EH (cell line): ENCODE measurements at places on chromosomes 12 and 14.

GRCh38 chr12:124829008-124829707 is 34.5 kb downstream of the SCARB1 start:
- DNase-seq, result peak; percentile 98

DNA sequence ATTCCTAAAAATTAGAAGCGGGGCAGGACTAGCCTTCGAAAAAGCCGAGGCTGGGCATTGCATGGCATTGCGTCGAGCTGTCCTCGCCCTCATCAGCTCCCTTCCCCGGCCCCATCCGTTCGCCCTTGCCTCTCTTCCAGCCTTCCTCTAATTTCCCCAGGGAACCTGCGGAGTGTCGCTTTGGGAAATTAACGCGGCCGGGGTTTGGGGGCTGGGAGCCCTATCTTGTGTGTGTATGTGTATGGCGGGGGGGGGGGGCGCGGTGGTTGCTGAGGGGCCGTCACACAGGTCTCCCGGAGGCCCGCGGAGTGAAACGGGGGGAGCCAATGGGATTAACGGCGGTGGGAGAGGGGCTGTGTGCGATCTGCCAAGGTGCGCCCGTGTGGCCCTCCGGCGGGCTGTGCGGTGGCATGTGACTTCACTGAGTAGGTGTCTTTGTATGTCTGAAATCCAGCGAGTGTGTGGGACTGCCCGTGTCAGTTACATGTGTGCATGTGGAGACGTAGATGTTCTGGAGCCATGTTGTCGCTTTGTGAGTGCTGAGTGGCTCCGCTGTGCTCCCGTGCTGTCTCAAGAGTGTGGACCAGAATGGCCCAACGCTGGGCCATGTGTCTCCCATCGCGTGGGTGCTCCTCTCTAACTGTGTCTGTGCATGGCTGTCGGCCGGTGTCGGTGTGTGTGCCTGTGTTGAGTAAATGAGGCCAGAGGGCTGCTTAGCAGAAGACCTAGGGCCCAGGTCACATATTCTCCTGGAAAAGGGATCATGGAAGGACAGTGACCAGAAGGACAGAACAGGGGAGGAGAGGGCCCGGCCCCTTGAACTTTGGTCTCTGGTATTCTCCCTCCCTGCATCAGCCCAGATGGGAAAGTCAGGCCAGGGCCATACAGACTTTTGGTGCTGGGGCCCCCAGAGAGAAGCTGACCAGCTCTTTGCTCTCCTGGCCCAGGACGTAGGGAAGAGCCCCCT is 1.5 kb downstream of the PTMS start:
- DNase-seq, result peak; percentile 48

DNA sequence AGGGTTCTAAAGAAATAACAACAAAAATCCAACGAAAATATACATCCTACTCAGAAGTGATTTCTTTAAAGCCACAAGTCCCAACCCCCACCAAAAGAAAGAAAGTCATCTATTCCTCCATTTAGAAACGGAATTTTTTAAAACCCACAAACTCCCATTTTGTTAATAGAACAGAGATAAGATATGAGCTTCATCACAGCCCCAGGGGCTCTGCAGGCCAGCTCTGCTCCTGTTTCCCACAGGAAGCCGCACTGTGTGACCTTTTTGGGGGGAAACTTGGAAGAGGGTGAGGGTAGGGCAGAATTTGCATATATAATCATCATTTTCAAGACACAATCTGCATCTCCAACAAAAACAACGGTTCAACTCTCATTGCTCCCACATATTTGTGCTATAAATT is 2.8 kb downstream of the FBXL14 start:
- peak; percentile 67 for DNase-seq

GRCh38 chr12:54437243-54437642 is 18.2 kb upstream of the ITGA5 start:
- no peak for DNase-seq

GRCh38 chr12:90250042-90250441 is 541.4 kb upstream of the ATP2B1 start:
- no peak for DNase-seq

- peak; percentile 15 for DNase-seq
These were observed 235.5 kb upstream of the NPAS3 start for GRCh38 chr14:32703183-32703621.

DNA sequence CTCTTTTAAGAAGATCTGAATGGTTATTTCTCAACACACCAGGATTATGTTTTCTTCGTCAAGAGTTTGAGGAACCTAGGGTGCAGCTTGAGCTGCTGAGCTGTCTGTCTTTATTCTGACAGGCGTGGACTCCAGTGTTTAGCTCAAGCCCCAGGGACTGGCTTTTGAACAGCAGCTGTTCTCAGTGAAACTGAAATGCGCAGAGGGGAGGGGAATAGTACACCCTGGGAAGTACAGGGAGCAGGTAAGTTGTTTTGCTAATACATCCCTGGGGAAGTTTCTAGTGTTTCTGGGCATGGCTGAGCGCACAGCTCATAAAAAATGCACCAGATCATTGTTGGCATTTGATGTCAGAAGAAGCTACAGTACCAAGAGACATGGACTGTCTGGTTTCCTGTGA is 659.8 kb downstream of the DIO2 start:
- no peak for DNase-seq

GRCh38 chr14:44383636-44384035 is 123.4 kb downstream of the FSCB start:
- DNase-seq, result no peak

DNA sequence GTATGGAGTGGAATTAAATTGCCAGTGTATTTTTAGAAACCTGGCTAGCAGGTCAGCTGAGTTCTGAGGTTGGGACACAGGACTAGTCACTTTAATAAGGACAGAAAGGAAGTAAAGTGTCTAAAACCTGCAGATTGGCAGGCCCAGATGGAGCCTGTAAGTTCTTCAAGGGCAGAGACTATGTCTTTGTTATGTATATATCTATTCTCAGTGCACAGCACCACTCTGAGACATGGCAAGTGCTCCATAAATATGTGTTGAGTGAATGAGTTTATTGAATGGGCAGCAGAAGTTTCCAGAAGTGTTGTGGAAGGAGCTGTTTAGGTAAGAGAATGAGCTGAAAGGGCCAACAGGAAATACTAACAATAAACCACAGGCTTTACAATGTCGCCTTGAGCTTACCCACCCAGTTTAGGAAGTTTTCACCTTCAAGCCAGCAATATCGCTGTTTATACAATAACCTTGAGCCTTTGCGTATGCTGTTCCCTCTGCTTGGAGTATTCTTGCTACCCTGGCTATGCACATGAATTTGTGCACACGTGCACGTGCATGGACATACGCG is 109.5 kb upstream of the TMPO start:
- no peak for DNase-seq

DNA sequence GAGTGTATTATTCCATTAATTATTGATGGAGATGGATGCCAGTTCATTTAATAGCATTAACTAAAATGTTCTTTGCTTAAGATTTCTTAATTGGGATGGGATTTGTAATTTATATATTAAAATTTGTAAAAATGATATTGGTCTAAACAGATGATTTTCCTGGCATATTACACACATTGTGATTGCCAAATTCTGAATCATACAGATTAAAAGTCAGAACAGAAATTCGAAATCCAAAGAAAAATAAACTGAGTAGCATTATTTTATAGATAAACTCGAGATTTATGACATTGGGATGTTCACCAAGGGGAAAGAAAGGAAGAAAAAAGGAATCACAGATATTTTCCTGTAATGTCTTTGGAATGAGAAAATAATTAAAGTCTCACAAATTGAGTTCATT is 481.1 kb downstream of the CCER1 start:
- DNase-seq, result no peak

DNA sequence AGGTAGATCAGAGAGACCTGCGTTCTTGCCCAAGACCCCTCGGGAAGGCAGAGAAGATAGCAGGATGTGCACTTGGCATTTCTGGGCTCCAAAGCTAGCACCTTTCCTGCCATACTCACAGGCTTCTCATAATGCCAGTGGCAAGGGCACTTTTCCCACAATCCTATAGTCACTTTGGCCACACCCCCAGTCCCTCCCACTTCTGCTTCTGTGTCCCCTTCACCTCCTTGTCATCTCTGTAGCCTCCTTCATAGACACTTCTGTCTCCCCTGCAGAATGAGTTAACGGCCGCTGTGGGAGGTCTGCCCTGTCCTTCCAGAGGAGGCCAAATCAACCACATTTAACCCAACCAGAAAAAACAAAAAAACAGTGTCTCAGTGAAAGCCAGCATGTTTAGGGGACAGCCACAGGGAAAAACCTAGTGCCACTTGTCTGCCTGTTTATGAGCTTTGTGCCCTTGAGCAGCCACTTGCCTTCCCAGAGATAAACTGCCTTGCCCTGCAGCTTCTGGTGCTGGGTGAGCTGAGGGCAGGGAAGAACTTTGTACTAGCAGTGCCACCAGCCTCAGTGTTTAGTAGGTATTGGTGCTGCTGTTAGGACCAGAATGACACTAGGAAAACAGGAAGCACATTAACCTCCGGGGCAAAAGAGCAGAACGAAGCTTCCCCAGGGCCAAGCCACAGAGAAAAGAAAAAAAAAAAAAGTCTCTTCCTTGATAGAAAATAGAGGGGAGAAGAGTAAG is 193.0 kb upstream of the PWP1 start:
- no peak for DNase-seq

DNA sequence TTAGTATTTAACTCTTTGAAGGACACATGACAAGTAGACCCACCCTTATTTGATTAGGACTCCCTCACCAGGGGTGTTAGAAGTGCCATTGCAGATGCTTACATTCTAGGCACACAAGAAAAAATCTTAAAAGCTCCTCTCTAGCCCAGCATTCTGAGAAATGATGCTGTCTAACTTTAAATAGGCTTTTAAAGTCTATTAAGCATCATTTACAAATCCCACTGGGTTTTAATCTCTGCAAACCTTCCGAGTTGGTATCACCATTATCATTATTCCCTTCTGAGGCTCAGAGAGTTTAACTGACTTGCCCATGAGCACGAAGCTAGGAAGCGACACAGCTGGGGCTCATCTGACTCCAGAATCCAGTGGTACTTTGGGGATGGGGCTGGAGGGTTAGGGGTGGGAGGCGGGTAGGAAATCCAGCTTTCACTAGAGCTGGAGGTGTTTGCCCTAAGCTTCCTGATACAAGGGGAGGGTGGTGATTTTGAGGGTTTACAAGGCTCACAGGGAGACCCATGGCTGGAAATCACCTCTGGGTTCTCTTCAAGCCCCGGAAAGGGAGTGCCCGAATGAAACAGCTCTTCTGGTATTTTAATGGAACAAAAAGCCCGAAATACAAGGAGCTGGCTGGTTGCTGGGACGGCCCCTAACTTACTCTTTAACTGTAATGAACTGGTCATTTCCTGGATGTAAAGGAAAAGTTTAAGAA is 109.2 kb upstream of the FUT8 start:
- DNase-seq, result peak; percentile 43

DNA sequence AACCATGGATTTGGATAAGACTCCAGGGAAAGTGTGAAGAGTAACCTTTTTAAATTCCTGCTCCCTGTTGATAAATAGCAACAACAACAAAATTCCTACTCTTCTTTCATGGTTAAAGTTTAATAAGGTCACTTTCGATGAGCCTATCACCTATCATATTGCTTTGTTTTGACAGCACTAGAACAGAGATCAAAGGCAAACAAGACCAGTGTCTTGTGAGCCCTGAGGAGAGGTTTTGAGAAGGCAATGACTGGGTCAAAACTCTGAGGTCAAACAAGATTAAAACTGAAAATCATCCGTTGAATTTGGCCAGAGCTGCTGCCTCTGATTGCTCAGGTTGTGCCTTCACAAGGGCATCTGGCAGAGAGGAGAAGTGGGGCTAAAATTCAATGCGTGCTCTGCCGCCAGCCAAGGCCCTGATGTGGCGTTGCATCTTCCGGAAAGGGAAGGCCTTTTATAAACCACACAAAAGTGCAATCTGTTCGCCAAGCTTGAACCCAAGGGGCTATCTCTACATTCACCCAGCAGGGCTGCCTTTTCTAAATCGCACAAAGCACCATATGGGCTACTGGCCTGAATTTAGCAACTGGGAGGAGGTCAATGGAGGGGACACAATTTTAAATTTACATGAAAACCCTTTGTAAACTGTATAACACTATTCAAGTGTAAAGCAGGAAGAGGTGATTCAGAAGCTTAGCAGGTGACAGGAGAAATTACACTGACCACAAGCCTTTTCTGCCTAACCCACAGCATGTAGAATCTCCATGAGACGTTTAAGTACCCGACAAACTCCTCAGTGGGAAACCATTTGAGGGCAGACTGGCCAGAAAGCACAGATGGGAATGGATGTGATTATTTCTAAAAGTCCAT is 140.8 kb downstream of the DAD1 start:
- DNase-seq, result no peak

GRCh38 chr14:91679273-91679672 is 52.6 kb downstream of the CATSPERB start:
- no peak for DNase-seq

GRCh38 chr12:127389923-127390322 is 877.0 kb upstream of the TMEM132C start:
- DNase-seq, result peak; percentile 82

DNA sequence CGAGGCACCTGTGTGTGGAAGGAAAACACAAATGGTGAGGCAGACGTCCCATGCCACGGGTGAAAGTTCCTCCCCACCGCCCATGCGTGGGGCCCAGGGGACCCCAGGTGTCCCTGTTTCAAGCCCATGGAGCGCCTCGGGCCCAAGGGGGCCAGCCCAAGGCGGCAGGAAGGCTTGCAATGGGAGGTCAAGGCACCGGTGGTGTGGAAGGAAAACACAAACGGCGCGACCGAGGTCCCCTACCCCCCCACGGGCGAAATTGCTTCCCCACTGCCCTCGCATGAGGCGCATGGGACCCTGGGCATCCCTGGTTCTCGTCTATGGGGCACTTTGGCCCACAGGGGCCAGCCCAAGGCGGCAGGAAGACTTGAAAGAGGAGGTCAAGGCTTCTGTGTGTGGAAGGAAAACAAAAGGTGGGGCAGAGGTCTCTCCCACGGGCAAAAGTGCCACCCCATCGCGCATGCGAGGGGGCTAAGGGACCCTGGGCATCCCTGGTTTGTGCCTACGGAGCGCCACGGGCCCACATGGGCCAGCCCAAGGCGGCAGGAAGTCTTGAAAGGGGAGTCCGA is 379.4 kb downstream of the ALG10 start:
- DNase-seq, result no peak

DNA sequence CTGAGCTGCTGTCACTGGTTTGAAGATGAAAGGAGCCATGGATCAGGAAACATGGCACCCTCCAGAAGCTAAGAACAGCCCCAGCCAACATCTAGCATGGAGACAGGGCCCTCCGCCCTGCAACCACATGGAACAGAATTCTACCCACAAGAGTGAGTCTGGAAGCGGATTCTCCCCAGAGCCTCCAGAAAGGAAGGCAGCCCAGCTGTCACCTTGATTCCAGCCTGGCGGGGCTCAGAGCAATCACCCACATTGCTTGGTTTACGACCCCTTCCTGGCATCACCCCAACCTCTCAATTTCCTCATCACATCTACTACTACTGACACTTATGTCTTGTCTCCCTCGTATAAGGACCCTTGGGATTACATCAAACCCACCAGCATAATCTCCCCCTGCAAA is 38.5 kb downstream of the OAS2 start:
- no peak for DNase-seq

- no peak for DNase-seq
These were observed 62.6 kb downstream of the DUSP16 start for GRCh38 chr12:12499909-12500604.

DNA sequence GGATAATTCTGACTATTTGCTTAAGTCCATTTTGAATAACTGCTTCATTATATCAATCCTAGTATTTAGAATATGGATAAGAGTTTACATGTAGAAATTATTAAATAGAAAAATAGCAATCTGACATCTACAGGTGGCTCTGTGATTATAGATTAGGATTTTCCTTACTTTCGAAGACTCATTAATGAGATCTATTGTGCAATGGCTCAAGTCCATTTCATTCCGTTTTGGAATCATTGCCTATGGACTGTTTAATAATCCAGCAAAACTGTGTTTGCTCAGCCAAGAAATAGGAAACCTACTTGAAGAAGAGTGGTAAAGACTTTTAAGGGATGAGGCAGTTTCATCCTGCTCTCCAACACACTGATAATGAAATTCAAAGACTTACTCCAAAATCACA is 67.8 kb upstream of the SSTR1 start:
- no peak for DNase-seq
